Non-pigmented ciliary epithelial cell (primary cell): ENCODE measurements at places on chromosomes 2 and 18.

GRCh38 chr18:76498064-76498463 lies 3.0 kb upstream of the ZNF516 start:
- DNase-seq: no peak

DNA sequence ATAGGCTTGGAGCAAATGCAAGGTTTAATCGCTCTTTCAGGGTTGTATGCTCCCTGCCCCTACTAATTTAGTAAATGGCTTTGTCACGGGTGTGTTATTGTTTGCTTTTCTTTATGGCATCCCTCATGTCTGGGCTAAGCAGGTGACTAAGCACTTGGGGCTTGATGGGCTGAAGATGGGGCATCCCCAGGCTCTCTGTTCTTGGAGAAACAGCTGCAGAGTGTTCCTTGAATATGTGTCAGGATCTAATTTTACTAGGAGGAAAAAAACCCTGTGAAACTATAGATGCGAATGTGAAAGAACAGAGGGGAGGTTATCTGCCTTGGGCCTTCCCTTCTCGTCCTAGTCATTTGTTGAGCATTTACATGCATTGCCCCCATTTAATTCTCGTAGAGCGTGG lies 94.7 kb upstream of the TAF1B start:
- no peak for DNase-seq

- no peak for DNase-seq
Measured at GRCh38 chr2:142100970-142101369, 29.8 kb downstream of the LRP1B start.

- no peak for DNase-seq
Measured at GRCh38 chr2:65025453-65026123, 30.6 kb upstream of the CEP68 start.

DNA sequence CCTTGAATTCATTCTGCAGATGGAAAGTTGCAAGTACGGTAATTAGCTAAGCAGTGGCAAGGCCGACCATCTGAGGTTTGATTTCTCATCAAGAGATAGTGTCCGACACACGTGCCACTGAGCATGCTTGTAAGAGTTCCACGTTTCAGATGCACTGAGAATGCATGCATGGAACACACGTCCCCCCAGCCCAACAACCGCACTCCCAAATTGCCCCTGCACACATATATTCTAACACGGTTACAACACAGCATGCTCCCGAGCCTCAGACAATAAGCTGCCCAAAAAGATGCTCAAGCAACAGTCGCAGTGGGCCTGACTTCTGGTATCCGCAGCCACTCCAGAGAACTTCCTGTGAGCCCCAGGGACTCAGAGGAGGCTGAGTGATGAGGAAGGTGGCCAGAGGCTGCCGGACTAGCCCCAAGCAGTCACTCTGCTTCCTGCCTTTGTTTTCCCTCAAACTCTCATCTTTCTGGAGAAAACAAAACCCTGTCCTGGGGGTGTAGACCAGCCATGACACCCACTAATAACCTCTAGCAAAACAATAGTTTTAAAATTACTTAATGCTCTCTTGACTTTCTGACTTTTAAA lies 204.0 kb downstream of the TGIF1 start:
- DNase-seq: no peak

GRCh38 chr2:3449086-3449485 lies 69.6 kb downstream of the TRAPPC12 start:
- no peak for DNase-seq

DNA sequence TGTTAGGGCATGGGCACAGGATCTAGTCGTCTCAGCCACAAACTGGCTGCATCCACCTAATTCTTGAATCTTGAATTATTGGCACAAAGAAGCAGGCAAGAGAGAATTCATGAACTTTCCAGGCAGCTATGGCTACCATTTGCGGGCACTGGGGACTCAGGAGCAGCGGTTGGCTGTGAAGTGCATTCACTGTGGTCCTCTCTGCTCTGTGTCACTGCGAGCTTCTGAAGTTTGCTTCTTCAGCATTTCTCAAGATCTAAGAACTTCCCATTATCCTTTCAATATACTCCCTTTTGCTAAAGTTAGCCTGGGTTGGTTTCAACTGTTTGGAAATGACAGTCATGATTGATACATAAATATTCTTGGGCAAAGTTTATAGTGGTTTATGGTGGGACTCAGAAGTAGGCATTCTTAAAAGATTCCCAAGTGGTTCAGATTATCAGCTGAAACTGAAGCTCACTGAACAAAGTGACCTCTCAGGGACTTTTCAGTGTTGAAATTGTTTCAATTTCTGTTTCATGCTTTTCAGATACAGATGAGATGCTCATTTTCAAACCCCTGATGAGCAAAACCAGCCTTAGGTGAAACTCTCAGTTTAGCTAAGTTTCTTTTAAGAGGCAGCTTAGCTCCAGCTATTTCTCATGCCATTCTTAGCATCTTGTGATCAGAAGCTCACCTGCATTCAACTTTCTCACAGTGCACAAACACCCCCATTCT lies 1258.3 kb upstream of the GYPC start:
- no peak for DNase-seq
